ENCODE measurements at places on chromosomes 3 and 15.

GRCh38 chr3:144556392-144556791 lies 584.8 kb downstream of the DIPK2A start:
- DNase-seq: peak; percentile 18

DNA sequence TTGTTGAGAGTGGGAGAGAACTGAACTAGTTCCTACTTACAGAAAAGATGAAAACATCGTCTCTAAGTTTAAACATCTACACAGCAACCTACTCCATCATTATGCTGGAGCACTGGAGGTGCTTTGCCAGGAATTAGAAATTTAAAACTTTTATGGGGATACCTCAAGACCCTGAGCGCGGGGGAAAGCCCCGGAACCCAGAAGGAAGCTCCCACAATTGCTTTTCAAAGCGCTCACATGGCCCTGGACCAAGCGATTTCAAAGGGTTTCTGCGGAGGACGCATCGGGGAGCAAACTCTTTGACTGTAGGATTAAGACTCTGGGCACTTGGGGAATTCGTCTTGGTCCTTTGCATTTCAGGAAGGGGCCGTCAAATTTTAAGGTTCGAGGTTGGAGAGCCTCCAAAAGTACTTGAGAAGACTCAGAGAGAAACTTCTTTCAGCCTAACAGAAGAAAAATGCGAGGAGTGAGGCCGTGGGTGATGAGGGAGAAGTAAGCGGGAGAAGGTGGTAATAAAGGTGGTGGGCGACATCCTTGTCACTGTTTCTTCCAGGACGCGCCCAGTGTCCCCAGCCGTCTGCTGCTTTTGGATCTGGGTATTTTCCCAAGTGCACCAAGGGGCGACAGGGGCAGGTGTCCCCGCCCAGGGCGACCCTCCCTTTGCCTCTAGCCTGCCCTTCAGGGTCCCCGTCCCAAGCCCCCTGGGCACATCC lies 591 bp downstream of the PROK2 start:
- no peak for DNase-seq

DNA sequence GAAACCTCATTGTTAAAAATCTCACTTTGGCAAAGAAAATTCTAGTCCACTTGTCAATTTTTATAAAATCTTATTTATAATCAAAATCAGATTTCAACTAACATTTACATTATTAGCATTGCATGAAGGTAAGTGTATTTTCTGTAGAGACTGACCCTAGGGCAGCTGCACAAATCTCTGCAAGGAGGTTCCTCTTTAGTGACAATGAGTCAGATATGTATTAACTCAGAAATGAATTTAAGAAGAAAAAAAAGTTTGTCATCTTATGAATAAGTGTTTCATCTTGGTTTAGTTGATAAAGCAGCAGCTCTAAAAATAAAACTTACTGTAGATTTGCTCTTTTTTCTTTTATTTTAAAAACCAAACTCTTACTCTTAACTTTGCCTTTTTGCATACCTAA lies 9.0 kb upstream of the GNB4 start:
- no peak for DNase-seq

- DNase-seq: peak; percentile 38
Observed at GRCh38 chr3:102449341-102449740, 14.5 kb downstream of the ZPLD1 start.

- no peak for DNase-seq
Observed at GRCh38 chr3:162165346-162165745, 668.7 kb downstream of the OTOL1 start.

GRCh38 chr15:63256433-63257274 lies 20.8 kb upstream of the APH1B start:
- DNase-seq: peak; percentile 80

GRCh38 chr15:25435474-25436243 lies 3.2 kb downstream of the UBE3A start:
- DNase-seq: no peak

- peak; percentile 43 for DNase-seq
Observed at GRCh38 chr15:66221126-66221525, 32.4 kb downstream of the MEGF11 start.

DNA sequence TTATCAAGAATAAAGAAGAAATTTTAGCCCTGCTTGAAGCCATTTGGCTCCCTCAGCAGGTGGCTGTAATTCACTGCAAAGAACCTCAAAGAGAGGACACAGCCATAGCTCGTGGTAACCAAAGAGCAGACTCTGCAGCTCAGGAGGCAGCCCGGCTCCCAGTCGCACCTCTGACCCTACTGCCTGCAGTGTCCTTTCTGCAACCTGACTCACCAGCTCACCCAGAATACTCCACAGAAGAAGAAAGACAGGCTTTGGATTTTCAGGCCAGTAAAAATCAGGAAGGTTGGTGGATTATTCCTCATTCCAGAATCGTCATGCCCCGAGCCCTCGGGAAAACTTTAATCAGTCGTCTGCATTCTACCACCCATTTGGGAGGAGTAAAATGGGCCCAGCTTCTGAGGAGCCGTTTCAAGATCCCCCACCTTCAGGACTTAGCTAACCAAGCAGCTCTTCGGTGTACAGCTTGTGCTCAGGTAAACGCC lies 38.6 kb downstream of the ZBTB11 start:
- DNase-seq: peak; percentile 4

DNA sequence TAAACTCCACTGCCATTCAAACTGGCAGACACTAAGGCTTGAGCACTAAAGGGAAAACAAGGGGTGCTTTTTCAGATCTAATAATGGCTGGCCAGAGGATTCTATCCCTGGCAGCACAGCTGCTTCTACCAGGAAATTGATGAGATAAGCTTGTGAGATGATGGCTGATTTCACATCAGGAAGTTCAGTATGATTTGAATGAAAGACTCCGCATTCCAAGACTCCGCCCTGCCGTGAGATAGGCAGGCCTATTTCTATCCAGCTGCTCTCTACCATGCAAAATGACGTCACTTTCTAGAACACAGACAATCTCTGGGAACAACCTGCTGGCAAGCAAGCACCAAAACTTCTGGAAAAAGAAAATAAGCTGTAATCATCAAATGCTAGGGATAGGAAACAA lies 171.8 kb downstream of the WDR76 start:
- DNase-seq: peak; percentile 91

- DNase-seq: no peak
Observed at GRCh38 chr3:43629741-43630140, 7.9 kb upstream of the ANO10 start.

DNA sequence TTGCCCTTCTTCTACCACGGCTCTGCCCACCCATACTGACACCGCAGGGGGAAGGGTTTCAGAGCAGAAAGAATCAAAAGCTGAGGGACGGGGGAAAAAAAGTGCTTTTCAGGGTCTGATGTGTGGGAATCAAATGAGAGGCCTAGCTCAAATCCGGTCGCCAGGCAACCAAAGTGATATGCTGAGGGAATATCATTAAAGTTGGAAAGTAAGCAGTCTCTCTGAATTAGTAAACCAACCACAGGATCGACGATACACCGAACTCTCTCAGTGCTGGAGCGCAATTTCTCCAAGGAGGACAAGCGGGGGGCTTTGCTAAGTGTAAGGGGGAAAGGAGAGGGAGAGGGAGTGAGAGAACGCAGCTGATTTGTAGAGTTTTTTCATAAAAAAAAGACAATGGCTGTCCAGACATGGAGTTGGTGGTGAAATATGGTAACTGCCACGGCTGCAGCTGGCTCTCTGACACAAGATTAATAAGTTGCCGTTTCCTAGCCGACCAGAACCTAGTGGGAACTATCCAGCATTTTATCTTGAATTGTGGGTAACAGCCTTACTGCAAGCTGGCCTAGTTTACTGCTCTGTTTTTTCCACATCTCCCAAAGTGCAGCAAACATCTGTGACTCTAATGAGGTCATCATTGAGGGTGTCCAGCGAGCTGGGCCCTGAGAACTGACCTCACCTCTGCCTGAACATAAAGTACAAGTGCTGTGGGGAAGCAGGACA lies 530.2 kb downstream of the SOX2 start:
- DNase-seq: peak; percentile 64

DNA sequence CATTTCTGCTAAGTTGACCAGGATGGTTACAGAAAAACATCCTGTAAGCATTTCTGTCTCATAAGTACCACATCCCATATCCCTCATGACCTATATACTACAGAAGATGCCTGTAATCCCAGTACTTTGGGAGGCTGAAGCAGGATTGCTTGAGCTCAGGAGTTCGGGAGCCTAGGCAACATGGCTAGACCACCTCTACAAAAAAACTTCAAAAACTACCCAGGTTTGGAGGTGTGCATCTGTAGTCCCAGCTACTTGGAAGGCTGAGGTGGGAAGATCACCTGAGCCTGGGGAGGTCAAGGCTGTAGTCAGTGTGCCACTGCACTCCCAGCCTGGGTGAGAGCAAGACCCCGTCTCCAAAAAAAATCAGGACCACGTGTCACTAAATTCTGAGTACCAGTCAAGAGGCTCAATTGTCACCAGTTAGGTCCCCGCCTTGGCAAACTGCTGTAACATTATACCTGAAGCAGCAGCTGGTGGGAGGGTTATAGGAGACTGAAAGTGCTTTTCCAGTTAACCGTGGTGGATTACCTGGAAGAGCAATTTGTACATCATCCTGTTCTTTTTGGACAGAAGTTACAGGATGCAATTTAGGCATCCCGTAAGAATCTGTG lies 6.2 kb downstream of the RPL32 start:
- DNase-seq: no peak

DNA sequence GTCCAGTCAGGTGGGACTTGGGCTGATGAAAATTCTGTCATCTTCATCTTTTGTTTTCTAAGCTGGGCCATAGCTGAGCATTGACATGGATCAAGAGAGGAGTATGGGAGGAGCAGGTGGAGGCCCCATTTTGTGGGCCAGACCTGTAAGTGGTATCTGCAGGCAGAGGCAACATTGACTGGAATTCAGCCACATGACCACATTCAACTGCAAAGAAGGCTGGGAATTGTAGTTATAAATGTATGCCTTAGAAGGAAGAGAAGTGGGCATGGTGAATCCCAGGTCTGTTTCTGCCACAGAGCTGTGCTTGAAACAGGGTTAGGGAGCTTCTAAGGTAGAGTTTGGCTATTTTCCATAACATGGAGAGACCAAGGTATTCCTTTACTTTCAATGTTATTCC lies 11.4 kb downstream of the KCNAB1 start:
- DNase-seq: no peak

DNA sequence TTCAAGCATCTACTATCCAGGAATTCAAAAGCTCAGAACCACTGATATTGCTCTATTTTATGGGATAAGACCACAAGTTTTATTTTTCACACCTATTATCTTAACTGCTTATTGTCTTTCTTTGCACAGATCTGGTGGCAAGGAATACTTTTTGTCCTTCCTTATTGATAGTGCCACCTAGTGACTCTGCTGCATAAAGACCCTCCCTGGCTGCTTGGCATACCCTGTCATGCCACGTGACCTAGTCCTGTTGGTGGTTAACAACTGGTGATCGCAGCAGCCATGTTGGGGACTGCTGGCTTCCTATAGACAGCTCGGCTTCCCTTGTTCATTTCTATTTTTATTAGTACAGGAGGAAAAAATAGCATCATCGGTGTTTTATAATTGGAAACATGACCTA lies 236.3 kb downstream of the MEX3B start:
- peak; percentile 5 for DNase-seq

GRCh38 chr15:79572691-79573404 lies 140.7 kb downstream of the MINAR1 start:
- DNase-seq: no peak

GRCh38 chr3:71577011-71577410 lies 6.5 kb downstream of the FOXP1 start:
- DNase-seq: no peak

GRCh38 chr3:14146381-14147065 lies 21.7 kb downstream of the TMEM43 start:
- DNase-seq: no peak

GRCh38 chr15:70283511-70283910 lies 185.8 kb upstream of the TLE3 start:
- DNase-seq: no peak
